Brain (organoid and tissue), 16 donors: ENCODE measurements at places on chromosomes 1 and 21.

DNA sequence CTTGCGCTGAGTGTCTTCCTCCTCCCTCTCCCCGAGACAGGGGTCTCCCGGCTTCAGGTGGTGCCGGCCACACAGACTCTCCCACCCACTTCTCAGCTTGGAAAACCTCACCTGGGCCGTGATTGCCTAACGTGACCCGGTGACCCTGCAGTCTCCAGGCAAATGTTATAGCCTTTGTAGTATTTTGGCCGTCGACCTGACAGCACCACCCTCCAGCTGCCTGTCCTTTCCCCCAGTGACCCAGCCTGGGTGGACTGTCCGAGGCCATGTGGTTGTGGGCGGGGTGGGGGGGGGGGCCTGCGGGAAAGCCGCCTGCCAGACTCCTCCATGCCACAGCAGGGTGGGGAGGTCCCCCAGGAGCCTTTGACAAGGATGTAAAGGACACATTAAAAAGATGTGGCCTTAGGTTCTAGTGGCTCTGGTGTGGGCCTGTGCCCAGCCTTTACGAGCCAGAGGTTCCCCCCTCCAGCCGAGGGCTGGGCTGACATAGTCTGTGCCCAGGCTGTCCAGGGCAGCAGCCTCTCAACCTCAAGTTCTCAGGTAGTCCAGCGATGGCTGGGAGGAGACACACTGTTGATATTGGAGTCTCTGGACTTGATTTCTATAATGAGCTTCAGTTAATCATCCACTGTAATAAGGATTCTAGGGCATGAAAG lies 8.1 kb downstream of the TOR3A start:
- DNase-seq: no peak

GRCh38 chr21:17611414-17612022 lies 1.2 kb downstream of the BTG3 start:
- peak; percentile 87 for DNase-seq

DNA sequence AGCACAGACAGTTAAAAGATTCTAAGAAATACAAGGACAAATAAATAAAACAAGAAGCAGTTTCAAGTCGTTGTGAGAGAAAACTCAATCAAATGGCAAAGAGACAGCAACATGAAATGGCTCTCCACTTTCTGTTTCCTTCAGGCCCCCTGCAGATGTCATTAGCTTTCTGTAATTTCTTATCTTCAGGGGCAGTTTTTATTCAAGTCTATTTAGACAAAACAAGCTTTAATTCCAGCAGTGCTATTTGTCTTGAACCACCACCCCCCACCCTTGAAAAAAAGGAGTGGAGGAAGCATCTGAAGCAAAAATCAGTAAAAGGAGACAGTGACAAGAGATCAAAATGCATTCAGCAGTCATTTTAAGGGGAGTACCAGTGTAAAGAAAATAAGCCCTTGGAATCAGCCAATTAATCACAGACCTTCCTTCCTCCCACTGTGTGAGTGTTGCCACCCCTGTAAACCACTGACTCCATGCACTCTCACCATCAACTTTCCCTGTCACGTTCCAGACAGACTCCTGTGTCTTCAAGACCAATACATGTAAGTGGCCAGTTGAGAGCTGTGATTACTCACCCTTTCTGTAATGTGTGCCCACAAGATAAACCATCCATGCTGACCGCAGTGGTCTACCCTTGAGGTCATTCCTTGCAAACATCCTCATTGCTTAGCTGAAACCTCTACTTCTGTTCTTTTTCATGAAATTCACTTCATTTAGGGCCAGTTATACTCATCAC lies 136.1 kb upstream of the HOOK1 start:
- peak; percentile 72 for DNase-seq

GRCh38 chr1:96416701-96417444 lies 304.7 kb upstream of the PTBP2 start:
- peak; percentile 66 for DNase-seq

DNA sequence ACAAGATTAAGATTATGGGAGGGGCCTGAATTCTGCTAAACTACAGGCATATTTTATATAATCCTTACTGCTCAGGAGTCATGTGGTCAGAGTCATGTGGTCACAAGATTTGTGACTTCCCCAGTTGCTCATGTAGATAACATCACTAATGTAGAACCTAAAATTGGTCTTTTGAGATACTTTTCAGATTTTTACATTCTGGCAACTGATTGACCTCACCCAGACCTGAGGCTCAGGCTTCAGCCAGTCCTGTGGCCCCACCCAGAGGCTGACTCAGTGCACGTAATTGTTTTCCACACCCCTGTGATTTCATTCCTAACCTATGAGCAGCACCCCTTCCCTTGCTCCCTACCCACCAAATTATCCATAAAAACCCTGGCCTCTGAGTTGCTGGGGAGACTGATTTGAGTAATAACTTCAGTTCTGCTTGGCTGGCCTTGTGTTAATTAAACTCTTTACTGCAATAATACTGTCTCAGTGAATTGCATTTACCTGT lies 41.7 kb upstream of the ZNF326 start:
- DNase-seq: no peak

DNA sequence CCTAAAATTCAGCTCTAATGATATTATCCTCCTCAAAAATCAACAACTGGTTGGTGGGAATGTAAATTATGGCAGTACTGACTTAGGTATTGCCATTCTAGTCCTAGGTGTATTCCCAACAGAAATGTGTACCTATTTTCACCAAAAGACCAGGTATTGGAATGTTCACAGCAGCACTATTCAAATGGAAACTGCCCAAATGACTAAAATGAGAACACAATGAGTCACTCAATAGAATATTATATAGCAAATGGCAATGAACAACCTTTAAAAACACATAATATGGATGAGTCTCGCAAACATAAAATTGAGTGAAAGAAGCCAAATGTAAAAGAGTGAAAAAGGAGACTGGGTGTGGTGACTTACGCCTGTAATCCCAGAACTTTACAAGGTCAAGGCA lies 44.9 kb downstream of the GADD45A start:
- no peak for DNase-seq

- DNase-seq: no peak
These were observed 335.7 kb upstream of the GREM2 start for GRCh38 chr1:240947438-240948224.

- peak; percentile 95 for DNase-seq
These were observed 58.9 kb upstream of the LAPTM5 start for GRCh38 chr1:30816211-30817076.

DNA sequence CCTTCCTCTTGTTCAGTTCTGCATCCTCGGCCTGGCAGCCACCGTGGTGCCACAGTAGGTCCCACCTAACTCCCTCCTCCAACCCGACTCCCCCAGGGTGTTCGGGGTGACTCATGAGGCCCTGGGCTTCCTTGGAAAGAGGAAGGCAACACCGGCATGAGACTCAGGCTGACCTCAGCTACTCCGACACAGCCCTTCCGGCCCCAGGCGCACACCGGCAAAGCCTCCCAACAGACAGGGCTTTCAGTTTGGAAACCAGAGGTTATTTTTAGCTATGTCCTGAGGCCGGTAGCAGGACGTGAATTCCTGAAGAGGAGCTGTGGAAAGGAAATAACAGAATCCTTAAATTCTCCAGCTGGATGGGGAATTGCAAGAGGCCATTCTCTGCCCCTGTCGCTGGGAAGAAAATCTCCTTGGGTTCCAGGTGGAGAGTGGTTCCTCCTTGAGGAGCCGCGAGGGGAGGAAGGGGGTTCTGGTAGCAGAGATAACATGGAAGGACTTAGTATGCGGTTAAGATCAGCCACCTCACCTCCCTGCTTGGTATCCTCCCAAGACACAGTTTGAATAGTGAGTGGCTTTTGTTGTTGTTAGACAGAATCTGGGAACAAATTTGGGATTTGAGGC lies 24.4 kb downstream of the PLXNA2 start:
- DNase-seq: no peak

- DNase-seq: no peak
These were observed 62.5 kb upstream of the LYST start for GRCh38 chr1:235929216-235929615.

DNA sequence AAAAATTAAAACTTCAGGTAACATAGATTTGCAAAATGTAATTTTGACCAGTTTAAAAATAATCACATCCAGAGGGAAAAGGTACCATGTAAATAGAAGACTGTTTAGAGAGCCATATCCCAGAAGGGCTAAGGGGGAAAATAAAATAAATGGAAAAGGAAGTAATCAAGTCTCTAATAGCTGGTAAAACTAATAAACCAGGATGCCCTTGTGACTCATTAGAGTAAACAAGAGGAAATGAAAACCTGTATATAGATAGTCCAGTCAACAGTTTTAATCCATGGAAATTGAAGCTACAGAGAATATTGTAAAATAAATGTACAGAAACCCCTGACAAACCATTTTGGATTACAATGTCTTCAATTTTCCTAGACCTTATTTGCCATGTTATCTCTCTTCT lies 698.0 kb upstream of the RGS18 start:
- no peak for DNase-seq

DNA sequence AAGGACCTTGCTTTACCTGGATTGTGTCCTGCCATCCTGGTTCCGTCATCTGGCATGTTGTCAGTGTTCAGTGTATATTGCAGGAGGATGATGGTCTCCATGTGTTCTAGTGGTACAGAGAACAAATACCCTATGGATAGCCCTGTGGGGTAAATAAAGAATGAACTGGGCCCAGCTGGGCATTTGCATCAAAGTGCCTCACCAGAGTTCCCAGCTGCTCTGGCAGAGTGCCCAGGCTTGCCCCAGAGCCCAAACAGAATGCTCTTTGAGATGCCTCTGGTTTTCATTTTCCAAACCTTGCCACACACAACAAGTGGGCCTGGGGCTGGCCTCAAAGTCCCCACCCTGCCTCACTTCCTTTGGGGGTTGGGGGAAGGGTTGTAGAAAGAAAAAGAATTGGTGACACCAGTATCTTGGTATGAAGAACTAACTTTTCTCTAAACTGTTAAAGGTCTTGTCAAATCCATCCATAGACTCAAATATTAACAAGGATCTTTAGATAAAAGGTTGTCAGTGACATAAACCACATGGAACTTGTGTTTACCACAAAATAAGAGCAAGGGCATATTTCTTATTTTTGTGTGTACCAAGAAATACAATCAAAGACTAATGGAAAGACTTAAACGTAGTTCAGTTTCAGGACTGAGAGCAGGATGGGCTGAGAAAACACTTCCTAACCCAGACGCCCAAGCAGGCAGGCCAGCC lies 82.2 kb downstream of the LMO4 start:
- DNase-seq: peak; percentile 84

- no peak for DNase-seq
These were observed 129.5 kb downstream of the TRABD2B start for GRCh38 chr1:47867438-47868347.

- peak; percentile 80 for DNase-seq
These were observed 90.1 kb upstream of the IRF2BP2 start for GRCh38 chr1:234699795-234700665.

DNA sequence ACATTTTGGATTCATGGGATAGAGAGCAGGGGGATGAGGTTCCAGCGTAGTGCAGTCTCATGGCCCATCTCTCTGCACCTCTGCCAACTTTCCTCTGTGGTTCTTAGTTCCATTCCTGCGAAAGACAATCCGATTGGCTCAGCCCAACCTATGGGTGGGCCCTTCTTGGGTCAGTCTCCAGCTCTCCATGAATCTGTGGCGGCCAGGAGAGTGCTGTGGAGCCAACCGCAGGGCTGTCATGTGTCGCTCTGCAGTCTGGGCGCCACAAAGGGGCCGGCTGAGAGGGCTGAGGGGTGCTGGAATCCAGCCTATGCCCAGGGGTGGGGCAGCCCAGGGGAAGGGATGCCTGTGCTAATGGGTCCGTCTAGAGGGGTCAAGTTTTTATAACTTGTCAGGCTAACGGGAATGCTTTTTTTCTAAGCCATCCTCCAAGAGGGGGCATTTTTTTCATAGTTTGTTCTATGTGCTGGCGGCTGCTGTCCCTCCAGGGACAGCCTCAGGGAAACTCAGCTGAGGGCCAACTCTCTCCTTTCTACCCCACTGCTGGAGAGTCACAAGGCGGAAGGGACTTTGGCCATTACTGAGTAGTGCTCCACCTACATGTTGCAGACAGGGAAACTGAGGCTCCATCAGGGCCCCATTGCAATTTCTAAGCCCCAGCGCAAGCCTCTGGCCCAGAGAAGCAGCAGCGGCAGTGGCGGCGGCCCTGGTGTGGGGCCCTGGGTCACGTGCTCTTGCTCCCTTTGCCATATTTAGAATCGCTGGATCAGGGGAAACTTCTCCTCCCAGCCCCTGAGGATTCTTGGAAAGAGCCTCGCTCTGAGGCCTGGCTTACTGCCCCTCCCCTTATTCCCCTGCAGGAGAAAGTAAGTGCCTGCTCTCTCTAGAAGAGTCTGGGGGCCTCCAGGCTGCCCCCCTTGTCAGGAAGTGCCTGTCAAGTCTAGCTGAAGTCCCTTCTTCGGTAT lies 23.4 kb downstream of the KCNQ4 start:
- no peak for DNase-seq

DNA sequence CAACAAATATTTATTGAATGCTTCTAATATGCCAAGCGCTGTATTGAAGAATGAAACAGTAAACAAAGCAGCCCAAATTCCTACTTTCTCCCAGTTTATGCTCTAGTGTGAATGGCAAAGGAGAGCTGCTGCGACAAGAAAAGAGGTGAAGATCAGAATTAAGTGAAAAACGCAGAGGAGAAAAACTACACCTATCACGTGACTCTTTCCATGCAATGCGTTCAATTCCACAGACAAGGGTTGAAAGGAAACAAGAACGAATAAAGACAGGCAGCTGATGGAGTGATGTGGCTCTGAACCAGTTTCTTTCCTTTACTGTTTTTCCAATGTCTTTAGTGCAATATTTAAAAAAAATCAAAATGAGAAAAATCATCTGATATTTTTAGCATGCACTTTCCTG lies 23.6 kb downstream of the MT1HL1 start:
- DNase-seq: no peak

- no peak for DNase-seq
These were observed 49.6 kb downstream of the TBX19 start for GRCh38 chr1:168330285-168330684.

- DNase-seq: no peak
These were observed 33.3 kb upstream of the TENT5C start for GRCh38 chr1:117572546-117572945.

DNA sequence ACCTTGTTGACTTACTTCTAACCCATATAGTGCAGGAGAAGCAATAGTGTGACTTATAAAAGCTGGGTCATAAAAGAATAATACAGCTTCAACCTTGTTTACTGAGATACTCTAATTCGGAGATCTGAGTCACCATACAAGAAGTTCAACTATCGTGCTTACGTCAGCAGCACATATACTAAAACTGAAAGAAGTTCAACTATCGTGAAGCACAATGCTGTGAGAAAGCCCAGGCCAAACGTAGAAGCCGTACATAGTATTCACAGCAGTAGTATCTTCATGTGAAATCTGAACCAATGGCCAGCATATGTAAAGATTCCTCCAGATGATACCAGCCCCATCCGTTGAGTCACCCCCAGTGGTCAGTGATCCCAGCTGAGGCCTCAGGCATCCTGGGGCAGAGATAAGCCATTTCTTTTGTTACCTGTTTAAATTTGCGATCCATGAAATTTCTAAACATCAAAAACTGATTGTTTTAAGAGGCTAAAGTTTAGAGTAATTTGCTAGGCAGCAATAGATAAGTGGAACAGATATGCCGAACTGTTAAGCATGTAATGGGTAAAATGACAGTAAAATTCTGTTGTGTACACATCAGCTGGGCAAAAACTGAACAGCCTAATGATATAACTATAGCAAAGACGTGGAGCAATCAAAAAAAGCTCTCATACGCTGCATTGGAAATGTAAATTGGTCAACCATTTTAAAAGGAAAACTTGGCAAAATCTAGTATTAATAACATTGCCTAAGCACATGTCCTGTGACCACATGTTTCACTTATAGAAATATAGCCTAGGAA lies 53.9 kb upstream of the SAMD13 start:
- no peak for DNase-seq
